ENCODE measurements at places on chromosomes 2 and 18.

DNA sequence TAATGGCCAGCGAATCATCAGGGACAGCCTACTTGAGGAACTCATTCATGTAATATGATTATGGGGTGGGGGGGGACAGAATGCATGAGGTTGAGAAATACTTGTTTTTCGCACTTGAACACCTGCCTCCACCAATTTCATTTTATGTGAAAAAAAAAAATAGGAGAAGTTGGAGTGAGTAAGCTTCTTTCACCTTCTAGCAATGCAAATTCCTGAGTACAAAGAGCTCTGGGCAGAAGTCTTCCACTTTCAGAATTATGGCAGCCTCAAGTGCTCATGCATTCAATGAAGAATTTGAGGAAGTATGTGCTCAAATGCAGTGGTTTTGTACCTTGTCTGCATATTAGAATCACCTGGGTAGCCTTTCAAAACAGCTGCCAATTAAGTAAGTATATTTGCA, 40.1 kb upstream of the GPD2 start:
- DNase-seq = no peak

- DNase-seq = no peak
Measured at GRCh38 chr2:189439342-189439741, 1.9 kb upstream of the WDR75 start.

- no peak for DNase-seq
Measured at GRCh38 chr2:230830428-230830827, 34.3 kb upstream of the ITM2C start.

GRCh38 chr2:144405982-144406788, 113.7 kb downstream of the ZEB2 start:
- no peak for DNase-seq

- no peak for DNase-seq
Measured at GRCh38 chr2:213288913-213289700, 4.8 kb downstream of the SPAG16 start.

DNA sequence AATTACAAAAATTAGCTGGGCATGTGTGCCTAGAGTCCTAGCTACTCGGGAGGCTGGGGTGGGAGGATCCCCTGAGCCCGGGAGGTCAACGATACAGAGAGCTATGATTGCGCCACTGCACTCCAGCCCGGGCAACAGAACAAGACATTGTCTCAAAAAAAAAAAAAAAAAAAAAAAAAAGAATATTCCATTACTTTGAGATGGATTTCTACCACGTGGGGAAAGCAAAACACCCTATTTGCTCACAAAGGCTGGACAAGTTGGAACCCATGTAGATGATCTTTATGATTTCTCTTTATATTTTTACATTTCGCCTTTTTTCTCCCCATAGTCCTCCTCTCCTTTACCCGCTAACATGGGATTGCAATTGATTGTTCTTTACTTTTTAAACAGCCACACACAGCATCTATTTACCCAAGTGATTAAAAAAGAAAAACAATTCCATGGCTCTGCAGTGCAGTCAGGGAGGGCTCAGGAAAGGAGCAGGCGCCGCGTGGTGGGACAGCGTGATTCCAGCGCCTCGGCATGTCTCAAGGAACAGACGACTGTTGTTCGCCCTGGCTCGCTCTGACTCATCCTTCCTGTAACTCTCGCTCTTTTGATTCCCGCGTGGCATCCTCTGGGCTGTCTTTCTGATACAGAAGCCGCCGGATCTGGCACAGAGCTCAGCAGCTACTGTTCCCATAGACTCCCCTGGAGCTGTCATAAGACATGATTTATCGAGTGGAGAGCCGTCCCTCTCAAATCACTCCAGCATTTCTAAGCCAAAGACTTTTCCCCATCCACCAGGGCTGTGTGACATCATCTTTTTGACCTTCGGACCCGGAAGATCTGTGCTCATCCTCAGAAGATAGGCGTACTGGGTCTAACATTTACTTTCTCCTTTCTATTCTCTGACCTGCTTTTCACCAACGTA, 230.4 kb upstream of the AGAP1 start:
- no peak for DNase-seq

GRCh38 chr18:54879691-54880090, 51.4 kb downstream of the RAB27B start:
- no peak for DNase-seq

DNA sequence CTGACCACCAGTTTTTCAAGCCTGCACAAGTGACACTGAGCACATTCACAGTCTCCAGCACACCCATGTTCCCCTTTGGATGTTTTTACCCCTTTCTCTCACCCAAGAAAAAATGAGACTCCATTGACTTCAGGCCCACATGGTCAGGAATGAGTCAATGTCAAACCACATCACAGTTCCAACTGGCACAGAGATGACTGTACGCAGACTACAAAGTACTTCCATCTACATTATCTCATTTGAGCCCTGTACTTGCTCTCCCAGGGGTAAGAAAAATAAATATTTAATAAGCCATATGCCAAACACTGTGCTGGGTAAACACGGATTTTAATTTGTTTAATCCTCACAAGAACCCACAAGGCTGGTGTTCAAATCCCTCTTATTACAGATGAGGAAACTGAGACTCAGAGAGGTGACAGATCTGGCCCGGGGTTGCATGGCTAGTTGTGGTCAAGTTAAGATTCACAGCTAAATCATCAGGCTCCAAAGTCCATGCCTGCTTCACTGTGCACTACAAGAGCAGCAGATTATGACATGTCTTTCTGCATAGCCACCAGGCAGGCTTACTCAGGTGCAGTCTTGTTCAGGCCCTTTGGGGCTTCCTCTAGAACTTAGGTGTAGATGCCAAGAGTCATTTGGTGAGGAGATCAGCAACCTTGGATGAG, 106.1 kb downstream of the TXNL1 start:
- peak; percentile 36 for DNase-seq

DNA sequence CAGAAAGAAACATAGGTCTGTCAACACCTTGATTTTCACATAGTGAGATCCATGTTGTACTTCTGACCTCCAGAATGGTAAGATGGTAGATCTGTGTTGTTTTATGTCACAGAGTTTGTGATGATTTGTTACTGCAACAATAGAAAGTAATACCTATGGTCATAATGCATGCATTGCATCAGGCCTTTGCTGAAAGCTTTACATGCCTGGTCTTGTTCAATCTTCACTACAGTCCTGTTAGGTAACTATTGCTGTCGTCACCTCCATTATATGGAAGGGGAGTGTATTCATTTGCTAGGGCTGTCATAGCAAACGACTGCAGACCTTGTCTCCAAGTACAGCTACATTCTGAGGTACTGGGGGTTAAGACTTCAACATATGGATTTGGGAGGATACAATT, 243.5 kb downstream of the ANAPC1 start:
- DNase-seq = no peak

DNA sequence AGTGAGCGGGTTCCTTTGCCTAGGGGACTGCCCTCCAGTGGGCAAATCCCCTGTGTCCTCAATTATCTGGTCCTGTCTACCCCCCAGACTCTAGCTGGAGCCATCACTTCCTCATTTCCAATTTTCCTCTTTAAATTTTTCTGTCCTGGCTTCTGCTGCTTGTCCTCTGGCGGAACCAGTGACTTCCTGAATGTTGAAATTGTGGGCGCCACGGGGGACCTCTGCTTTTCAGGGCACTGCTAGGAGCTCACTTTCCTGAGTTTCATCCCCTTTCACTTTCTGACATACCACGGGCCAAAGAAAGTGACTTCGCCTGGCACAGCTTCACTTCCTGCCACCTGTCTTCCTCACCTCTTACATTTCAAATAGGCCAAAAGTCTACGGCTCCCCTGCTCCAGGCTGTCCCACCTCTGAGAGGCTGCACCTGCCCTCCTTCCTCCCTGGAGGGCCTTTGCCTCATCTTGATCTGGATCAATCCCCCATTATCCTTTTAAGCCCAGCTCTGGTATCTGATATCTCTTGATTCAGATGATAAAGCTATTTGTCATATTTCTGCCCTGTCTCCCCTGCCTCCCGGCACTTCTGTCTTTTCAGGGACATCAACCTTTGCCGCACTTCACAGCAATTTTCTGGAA, 1.4 kb upstream of the MARCO start:
- no peak for DNase-seq

All from activated T-cell treated with anti-CD3 and anti-CD28 coated beads, Interleukin-2, amount 50 U/mL, for 48 hours (primary cell).